SJSA1 (cell line): ENCODE measurements at places on chromosomes 13 and 19. TPM values are rescaled to one million over a fixed set of nuclear protein-coding genes. Genes with fewer than 3 reads are reported as not detected.
A peak's percentile ranks its signal among the peaks of the same experiment; 100 is the strongest.

- peak; percentile 24 for DNase-seq
Measured at GRCh38 chr13:24233351-24233901, 72.9 kb downstream of the SPATA13 start.

The PSG3 gene
- total RNA-seq = not detected in 2 replicates

- no peak for DNase-seq
Measured at GRCh38 chr13:50438351-50438750, 405.1 kb downstream of the DLEU7 start.

GRCh38 chr13:47932950-47933923 lies 67.8 kb downstream of the SUCLA2 start:
- no peak for DNase-seq

DNA sequence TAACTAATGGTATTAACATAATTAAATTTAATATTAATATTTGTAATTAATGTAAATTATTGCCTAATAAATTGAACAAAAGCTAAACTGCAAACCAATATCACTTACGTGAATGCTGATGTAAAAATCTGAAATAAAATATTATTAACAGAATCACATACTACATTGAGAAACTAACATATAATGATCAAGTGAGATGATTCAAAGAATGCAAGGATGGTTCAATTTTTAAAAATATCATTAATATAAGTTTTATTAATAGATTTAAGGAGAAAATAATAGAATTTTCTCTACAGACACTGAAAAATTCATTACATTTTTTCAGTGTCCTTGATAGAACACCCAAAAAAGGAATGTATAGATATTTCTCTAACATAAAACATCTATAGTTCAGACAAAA lies 23.5 kb upstream of the EBPL start:
- no peak for DNase-seq

GRCh38 chr13:80649274-80649673 lies 308.3 kb upstream of the SPRY2 start:
- no peak for DNase-seq

The PSMD8 gene
- 248 and 454 TPM in 2 replicates for total RNA-seq

DNA sequence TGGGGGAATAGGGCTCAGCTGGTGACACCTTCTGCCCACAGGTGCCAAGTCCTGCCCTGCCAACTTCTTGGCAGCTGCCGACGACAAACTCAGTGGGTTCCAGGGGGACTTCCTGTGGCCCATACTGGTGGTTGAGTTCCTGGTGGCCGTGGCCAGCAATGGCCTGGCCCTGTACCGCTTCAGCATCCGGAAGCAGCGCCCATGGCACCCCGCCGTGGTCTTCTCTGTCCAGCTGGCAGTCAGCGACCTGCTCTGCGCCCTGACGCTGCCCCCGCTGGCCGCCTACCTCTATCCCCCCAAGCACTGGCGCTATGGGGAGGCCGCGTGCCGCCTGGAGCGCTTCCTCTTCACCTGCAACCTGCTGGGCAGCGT lies 2.1 kb downstream of the P2RY11 start:
- DNase-seq = no peak

- DNase-seq = no peak
Measured at GRCh38 chr19:13978351-13979243, 26.3 kb downstream of the DCAF15 start.

GRCh38 chr19:50933640-50934039 lies 19.2 kb downstream of the KLK5 start:
- no peak for DNase-seq

DNA sequence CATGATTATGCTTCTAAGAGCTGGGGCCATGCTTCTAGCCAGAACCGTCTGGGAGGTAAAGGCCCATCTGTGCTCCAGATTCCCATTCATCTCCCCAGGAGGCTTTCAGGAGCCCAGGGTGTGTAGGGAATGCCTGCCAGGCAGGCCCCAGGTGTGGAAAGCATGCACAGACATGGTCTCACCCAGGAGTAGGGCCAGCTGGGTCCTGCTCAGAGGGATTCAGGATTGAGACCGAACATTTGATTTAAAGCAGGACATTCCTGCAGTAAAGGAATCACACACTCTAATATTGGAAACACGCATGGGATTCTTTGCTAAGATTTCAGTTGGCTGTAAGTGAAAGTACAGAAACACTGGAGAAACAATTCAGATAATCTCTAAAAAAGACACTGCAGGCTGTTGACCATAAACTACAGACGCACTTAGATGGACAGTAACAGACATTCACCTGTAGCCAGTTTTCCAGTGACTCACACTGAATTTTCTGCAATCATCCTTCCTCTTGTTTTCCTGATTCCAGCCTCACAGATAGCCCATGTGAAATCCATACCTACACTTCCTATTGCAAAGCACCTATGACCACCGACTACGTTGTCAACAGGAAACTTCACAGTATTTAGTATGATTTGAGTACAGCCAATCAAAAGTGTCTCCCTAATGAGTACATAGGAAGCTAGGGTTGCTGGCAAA lies 257.8 kb downstream of the TBC1D4 start:
- no peak for DNase-seq
